Activated gamma-delta T cell treated with Interleukin-2 at 50 U/mL for 16 hours (primary cell): ENCODE measurements at places on chromosomes 16 and 17.

DNA sequence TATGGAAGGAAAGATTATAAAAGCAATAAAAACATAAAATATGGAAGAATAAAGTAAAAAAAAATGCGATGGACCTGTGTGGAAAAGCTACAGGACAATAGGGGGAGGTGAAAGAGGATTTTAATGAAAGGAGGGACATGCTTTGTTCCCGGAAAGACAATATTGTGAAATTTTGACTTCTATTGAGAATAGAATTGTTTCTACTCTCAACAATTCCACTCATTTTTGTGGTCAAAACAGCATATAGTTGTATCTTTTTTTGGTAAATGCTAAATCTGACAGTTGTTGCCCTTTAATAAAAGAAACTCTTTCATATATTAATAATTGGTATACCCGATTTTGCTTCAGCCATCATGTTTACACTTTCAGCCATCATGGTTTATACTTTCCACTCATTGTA lies 22.9 kb upstream of the APPBP2 start:
- DNase-seq = no peak

DNA sequence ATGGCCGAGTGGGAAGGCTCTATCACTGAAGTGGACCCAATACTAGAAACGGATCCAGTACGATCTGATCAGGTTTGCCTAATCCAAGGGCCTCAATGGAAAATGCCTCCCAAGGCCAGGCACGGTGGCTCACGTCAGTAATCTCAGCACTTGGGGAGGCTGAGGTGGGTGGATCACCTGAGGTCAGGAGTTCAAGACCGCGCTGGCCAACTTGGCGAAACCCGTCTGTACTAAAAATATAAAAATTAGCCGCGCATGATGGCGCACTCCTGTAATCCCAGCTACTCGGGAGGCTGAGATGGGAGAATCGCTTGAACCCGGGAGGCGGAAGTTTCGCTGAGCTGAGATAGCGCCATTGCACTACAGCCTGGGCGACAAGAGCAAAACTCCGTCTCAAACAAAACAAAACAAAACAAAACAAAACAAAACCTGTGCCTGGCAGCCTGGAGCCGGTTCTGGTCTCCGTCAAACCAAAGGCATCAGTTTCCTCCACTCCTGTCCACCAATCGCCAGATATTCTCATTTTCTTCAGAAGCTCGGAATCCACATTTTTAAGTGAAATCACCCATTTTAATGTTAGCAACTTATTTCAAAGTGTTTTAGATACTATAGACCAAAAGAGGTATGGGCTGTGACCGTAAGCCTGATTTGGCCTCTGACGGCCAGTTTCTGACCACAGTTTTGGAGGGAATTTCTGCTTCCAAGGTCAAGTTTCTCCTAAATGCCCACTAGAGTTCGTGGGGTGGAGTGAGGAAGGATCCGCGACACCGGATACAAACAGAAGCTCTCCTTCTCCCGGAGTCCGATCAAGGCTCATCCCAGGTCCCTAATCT lies 664 bp downstream of the NQO1 start:
- no peak for DNase-seq

- DNase-seq = no peak
Measured at GRCh38 chr17:65785109-65785508, 223.7 kb upstream of the AXIN2 start.

GRCh38 chr17:28756049-28756804 lies 12.4 kb downstream of the TRAF4 start:
- no peak for DNase-seq

GRCh38 chr17:19346351-19347255 lies 15.9 kb downstream of the B9D1 start:
- DNase-seq = no peak

GRCh38 chr17:12522336-12522735 lies 143.4 kb upstream of the MYOCD start:
- DNase-seq = no peak

DNA sequence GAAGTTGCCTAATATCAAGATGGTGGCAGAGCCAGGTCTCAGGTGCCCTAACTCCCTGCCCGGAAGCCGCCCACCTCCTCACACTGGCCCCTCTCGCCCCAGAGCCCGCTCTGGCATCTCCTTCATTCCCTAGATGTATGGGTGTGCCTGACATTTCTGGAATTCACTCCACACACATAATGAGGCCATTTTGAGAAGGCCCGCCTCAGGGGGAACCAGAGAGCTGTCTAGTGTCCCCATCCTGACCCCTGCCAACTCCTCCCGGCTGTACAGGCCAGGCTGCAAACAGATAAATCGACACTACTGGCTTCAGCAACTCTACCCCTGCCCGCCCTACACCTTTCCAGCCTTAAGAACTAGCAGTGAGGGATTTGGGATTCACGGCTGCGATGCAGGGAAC lies 7.7 kb downstream of the WNT3 start:
- no peak for DNase-seq

GRCh38 chr16:85162478-85163277 lies 50.4 kb upstream of the CIBAR2 start:
- no peak for DNase-seq

- DNase-seq = no peak
Measured at GRCh38 chr17:7207120-7208001, 12.3 kb downstream of the DLG4 start.

DNA sequence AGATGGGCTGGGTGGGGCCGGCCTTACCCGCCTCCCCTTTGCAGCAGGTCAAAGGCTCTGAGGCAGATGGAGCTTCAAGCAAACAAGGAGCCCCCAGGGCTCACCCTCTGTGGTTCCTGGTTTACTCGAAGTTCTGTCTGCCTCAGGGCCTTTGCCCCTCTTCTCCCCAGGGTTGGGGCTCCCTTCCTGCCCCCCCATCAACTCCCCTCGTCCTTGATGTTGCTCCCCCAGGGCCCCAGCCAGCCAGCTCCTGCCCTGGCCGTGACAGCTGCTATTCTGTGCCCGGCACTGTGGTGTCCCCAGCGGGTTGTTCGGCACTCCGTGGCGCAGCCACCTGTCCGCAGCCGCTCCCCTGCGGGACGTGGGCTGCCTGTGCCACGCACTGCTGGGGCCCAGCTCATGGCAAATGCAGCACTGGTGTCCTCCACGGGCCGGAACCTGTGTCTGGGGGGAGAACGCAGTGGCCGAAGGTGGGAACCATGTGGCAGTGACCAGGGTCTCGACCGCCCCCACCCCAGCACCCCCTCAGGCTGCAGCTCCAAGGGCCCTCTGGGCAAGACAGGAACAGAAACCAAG lies 4.3 kb upstream of the METRN start:
- DNase-seq = no peak

DNA sequence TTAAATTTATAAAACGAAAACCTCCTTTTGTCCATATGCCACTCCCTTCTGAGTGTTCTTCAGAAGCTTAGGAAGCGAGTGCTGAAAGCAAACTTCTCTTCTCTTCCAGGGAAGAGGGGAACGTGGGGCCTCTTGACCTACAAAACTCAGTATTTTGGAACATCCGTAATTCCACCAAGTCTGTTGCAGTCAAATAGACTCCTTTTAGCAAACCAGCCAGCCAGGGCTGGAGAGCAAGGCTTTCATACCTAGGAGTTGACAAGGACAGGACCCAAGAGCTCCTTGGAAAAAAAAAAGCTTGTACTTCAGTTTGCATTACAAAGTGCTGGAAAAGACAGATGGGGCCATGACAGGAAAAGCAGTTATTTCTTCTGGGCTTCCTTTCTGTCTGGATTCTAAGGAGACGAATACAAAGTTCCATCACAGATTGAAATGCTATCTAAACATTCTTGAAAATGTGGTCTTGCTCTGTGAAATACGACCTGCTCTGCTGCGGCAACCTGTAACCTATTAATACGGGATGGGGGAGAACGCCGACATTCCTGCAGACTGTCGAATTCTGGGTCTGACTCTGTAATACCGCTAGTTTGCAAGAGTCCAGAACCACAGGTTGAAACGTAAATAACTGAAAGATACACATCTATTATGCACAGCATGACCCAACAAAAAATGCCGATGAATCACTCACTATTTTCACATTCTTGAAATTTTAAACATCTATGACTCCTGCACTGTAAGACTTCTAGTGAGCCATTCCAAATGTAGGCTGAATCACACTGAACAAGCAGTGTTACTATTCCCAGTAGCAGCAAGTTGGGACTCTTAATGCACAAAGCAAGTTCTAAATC lies 20.6 kb downstream of the VPS53 start:
- DNase-seq = no peak
